ENCODE measurements at places on chromosomes 7 and 10.

- no peak for DNase-seq
Measured at GRCh38 chr7:27111751-27112277, 9.3 kb upstream of the HOXA2 start.

- no peak for DNase-seq
Measured at GRCh38 chr10:108911814-108912541, 1011.3 kb downstream of the XPNPEP1 start.

DNA sequence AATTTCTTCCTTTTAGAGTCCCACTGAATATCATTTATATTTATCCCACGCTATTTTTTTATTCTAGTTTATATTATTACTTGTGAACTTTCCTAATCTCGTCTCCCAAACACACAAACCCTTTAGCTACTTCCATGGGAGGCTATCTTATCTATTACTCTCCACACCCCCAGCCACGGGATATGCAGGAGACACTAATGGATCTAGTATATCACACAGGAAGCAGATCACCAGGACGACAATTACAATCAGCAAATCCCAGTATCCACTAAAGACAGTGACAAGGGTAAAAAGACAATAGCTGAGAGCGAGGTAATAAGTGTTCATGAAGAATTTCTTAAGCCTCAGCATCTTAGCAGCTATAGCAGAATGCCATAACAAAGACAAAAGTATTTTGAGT lies 3.8 kb upstream of the AKR1E2 start:
- DNase-seq, result no peak

DNA sequence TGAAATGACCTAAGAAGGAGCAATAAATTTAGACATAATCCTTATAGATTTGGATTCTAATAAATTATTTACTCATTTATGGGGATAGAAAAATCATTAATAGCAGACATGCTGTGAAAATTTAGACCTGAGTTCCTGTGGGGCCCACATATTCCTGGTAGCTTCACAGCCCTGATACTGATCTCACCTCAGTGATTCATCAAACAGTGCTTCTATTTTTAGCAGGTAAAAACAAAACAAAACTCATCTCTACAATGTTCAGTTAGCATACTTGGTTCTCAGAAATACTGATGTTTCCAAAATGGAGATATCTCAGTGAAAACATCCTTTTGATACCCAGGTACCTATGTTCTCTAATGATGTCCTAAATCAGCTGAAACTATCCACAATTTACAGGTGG lies 841.1 kb upstream of the SORCS1 start:
- DNase-seq, result no peak

DNA sequence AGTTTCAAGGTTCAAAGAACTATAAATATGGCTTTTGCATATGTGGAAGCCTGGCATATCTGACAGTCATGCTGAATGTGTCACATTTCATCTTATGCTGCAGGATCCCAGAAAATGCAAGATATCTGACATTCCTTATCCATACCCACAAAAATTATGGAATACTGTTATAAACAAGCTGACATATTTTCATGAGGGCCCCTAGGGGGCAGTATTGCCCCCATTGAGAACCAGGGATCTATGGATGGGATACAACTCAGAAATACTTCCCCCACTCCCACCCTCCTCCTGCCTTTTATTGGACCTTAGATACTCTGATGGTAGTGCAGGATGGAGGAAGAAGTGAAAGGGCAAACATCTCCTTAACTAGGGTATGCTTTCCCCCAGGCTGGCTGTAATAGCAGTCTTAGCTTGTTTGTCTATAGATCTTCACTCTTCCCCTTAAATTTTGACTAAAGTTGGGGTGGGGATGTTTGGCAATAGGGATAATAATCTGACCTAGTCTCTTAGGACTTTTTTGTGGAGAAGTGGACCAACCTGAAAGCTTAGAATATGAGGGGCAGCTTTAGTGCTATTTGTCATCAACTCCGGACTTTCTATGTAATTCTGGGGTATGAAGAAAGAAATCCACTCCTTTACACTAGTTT lies 3.5 kb upstream of the GNGT1 start:
- DNase-seq, result no peak

DNA sequence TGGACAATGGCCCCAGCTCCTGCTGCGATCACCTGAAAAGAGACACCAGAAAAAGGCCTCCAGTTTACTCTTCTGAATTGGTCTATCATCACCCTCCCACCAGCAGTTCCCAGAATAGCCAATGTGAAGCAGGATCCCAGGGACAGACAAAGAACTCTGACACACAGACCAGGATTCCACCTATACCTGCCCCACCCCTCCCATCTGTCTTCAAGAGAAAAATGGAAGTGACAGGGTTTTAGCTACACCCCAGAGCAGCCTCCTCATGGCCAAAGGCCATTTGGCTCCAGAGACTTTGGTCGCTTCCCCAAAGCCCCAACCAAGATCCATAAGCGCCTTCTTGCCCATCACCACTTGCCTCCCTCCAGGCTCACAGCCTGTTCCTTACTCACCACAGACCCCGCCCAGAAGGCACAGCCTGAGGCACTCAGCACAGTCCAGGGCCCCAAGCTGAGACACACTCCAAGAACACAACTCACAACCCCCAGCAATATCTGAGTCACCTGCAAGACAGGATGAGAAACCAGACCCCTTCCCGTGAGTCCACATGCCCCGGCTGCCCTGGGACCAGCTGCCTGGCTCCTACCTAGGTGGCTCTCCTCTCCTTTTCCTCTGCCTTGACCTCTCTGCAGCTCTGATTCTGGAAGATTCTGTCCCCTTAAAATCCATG lies 6.5 kb downstream of the TMEM176B start:
- DNase-seq, result no peak

GRCh38 chr7:149175150-149175549 lies 20.2 kb upstream of the ZNF282 start:
- no peak for DNase-seq

DNA sequence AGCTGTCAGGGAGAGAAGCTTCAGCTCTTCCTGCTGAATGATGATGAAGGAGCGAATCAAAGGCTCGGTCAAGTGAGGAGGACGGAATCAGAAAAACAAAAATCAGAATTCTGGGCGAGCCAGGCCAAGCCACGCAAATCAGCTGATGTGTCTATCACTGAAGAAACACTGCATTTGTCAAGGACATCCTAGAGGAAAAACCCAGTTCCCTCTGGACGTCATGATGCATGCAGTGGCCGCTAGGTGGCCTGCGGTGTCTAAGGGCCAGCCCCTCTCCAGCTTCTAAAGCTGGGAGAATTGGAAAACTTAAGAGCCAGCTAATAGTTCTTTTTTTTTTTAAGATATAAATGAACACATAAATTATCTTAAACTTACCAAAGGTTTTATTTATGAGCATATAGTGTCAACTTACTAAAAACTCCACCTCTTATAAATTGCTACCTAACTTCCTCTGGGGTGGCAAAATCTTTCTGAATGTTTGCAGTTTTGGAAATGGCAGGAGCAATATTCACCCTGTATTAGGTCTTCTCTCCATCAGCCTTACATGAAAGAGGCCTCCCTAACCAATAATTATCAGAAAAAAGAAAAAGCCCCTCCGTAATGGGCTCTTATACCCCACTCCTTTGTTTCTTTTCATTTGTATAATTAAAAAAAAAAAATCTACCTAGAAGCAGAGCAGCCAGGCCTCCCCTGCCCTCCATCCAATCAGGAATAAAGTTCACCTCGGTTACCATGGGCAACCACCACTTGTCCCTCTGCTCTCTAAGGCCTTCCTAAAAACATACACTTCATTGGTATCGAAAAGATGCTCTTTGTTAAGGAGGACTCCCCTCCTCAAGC lies 186.8 kb downstream of the USP6NL start:
- DNase-seq, result peak; percentile 64

- DNase-seq, result no peak
Measured at GRCh38 chr10:28986117-28986792, 302.6 kb upstream of the LYZL1 start.

DNA sequence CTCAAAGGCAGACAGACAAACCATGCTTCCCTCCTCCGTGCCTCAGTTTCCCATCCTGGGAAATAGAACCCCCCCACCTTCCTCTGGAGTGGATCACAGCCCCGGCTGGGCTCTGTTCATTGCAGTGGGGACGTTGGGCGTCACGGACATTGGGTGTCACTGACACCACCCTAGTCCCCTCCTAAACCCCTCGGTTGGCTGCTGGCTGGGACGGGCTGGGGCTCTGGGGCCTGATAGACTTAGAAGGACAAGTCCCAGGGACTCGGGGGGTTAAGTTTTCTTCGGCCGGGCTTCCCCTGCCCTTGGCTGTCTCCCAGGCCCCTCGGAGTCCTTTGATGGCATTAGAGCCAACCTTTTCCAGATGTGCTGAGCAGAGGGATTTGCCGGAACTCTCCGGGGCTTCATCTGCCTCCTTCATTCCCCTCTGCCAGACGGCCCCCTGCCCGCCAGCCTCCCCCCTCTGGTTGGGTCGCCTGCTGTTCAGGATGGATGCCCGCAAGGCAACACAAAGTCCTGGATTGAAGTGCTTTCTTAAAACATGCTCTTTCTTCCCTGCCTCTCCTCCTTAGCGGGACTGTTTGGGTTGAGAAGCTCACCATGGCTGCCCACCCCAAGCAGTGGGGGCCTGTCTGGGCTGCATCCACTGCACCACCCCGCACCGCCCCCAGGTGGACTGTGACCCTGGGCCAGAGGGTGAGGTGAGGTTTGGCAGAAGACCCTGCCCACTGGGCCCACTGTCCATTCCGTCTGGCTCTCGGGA lies 73.0 kb downstream of the COL26A1 start:
- DNase-seq, result no peak

DNA sequence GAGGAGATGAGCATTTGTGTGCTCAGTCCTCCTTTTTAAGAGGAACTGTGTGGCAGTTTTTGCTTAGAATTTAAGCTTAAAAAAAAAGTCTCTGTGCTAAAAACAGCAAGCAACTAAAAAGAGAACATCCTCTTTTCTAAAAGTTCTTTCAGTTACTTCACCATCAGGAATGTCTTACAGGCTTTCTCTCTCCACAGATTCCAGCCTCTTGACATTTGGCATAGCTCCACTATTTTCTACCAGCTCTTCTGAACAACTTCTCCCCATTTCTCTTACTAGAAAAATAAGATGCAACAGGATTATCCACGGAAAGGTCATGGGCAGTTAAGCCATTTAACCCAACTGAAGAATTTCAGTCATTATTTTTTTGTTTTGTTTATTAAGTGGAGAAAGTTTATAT lies 13.2 kb downstream of the PCLO start:
- no peak for DNase-seq

GRCh38 chr7:1466524-1467271 lies 7.4 kb upstream of the MICALL2 start:
- DNase-seq, result peak; percentile 90

GRCh38 chr10:71363936-71364335 lies 32.8 kb upstream of the CDH23 start:
- DNase-seq, result no peak

DNA sequence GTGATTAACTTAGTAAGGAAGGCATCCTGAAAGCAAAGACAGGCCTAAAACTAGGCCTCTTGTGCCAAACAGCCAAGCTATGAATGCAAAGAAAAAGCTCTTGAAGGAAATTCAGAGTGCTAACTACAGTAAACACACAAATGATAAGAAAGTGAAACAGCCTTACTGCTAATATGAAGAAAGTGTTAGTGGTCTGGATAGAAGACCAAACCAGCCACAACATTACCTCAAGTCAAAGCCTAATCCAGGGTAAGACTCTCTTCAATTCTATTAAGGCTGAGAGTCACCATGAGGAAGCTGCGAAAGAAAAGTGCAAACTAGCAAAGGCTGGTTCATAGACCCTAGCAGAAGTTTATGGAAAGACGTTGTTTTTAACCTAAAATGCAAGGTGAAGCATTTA lies 66.0 kb downstream of the IPMK start:
- DNase-seq, result no peak

DNA sequence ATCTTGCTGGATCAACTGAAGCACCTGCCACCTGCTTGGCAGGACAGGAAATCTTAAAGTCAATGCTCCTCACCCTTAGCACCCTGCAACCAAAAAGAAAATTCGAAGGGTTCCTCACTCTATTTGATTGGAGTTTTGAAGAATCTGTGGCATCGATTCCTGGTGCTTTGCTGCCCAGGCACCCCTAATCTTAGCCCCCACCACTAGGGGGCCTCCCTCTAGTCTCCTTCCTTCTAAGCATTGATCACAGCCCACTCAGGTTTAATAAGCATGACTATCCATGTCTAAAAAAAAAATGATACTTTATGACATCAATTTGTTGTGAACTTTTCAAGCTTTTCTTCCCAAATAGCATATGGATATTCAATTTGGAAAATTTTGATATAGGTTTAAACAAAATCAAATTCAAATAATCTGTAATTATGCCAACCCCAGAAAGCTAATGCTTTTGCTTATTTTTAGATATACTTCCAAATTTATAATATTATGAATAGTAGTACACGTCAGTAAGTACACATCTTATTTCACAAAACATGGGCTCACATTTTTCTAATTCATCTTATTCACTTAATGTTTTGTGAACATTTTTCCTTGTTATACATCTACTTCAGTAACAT lies 45.3 kb downstream of the NRG3 start:
- no peak for DNase-seq

GRCh38 chr7:103297837-103298179 lies 573 bp downstream of the PMPCB start:
- no peak for DNase-seq

GRCh38 chr7:7433811-7434210 lies 101.9 kb downstream of the COL28A1 start:
- DNase-seq, result no peak

DNA sequence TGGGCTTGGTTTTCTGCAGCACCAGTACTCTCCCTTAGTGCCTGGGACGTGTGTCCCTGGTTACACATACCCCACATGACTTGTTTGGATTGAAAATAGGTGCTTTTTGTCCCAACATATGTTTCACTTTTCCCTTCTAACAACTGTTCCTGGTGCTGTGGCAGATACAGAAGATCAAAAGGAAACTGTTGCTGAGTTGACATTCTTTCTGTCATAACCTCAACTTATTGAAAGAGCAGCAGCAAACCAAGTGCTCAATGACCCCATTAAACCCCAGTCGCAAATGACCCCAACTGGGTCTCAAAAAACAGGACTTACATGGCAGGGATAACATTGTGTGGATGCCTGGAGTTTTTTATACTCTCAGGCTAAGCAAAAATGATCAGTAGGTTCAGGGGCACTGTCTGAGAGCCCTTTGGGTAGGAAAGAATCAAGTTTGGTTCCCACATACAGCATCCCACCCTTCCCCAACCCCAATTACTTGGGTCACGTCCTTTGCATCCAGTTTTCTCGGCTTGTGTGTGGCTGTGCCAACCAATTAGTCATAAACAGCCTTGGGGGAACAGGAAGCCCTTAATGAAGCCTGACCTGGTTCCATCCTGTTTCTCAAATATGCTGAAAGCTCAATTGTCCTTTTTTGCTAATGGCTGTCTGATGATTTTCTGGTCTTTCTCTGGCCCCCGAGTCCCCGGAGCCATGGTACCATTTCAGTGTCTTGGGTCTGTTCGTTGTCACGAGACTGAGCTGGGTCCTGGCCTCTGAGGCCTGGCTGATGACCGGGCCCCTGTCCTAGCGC lies 4.9 kb downstream of the HKDC1 start:
- no peak for DNase-seq

Data from coronary artery (tissue), 2 donors.